Thymus (tissue), 14 donors: ENCODE measurements at places on chromosomes 13 and 19.

DNA sequence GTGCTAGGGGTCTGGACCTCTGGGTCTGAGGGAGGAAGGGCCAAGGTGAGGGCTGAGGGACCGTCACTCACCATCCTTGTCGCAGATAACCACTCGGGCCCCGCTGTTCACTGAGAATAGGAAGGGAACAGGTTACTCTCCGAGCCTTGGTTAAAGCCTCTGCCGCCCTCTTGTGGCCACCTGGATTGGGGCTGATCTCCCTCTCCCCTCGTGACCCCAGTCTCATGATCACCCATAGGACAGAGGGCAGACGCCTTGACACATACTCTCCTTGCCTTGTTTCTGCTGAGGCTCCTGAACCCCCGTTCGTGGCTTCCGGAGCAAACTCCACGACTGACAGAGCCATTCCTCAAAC is 580 bp downstream of the HSD17B14 start:
- DNase-seq = peak; percentile 90

GRCh38 chr13:24128112-24128511 is 32.4 kb upstream of the SPATA13 start:
- no peak for DNase-seq

DNA sequence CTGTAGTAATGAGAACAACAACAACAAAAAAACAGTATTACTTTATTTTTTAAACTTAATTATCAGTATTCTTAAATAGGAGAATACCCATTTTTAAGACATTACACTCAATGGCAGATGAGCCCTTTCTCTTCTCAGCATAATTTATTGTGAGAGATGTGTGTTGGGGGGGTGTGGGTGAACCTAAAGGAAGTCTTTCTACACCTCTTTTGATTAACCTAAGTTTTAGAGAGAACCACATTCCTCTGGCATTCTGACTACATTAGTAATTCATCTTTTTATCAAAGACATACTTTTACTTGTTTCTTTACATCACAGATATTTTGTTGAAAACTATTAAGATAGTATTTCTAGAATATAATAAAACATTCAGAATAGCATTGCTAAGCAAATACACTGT is 890.9 kb downstream of the PCDH9 start:
- no peak for DNase-seq

DNA sequence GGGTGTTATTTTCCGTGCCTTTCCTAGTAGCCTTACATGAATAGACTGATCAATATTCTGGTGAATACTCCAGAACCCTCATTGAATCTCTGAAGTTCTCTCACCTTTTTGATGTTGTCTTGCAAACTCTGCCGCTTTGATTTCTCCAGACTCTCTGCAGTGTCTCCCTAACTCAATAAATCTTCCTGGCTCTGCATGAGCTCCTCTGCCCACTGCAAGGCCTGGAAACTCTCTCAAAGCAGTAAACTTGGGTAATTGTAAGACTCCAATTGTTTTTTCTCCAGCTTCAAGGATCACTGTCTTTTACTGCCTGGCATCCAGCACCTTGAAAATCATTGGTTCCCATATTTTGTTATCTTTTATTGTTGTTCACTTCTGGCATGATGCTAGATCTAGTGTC is 198.4 kb downstream of the GPC5 start:
- DNase-seq = no peak

DNA sequence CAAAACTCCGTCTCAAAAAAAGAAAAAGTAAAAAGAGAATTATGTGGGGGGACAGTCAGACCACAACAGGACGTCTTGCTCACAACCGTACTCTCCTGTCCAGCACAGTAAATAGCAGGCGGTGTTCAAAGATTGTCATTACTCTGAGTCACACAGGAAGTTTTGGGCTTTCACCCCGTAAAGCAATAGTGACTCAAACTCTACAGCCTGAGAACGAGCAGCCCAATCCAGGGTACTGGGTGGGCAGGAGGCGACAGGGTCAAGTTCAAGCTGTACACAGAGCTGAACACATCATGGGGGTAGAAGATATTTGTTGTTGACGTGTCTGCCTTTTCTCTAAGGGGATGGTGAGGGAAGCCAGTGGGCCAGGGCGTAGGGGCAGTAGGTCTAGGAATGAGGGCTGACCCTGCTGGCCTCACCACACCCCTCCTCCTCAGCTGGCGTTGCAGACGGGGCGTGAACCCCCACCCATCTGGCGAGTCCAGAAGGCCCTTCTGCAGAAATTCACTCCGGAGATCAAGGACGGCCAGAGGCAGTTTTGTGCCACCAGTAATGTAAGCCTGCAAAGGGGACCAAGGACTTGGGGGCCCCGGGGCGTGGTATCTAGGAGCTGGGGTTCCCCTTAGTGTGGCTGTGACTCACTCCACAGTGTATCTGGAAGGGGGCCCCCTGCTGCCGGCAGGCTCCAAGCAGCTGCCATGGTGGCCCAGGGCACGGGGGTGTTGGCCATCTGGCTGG is 23.3 kb downstream of the PRR12 start:
- no peak for DNase-seq

GRCh38 chr13:112693831-112694497 is 4.1 kb downstream of the ATP11A start:
- DNase-seq = no peak

DNA sequence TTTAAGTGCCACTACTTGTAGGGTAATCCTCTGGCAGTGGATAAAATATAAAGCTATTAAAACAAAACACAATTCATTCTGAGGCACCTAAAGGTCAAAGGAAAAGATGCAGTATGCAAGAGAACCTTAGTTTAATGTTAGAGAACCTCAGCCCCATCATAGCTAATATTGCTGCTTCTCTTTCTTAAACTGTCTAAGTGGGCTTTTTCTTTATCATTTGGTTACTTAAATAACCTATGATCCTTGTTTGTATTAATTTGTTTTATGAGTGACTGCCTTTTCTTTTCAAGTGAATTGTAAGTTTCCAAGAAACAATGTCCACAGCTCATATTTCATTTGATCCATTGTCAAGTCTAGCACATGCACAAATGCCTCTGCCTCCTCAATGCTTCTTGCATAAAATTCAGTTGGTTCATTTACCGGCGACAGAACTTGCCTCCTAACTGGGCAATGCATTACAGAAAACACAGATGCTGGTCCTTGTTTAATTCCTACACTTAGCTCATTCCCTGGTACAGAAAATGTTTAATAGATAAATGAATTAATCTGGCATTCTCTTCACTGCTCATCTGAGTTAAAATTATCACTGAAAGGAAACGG is 1049.8 kb downstream of the OLFM4 start:
- no peak for DNase-seq

DNA sequence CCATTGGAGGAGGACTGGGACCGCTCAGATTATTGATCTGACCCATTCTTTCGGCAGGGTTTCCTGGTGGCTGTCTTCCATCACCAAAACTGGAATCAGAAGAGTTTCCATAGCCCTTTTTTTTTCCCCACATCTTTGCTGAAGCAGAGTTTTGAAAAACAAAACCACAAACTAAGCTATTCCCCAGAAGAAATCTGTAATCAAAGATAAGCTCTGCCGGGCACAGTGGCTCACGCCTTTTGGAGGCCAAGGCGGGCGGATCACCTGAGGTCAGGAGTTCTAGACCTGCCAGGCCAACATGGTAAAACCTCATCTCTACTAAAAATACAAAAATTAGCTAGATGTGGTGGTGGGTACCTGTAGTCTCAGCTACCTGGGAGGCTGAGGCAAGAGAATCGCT is 4.2 kb upstream of the ICAM1 start:
- no peak for DNase-seq
